ENCODE measurements at places on chromosomes 3 and 15. TPM values are rescaled to one million over a fixed set of nuclear protein-coding genes. Genes with fewer than 3 reads are reported as not detected.
A peak's percentile ranks its signal among the peaks of the same experiment; 100 is the strongest.

Gene SLC51A
- not detected for total RNA-seq

Gene CPNE4
- not detected for total RNA-seq

Gene KLHL6
- total RNA-seq: 2.1 TPM

Gene NEO1
- 0.64 TPM for total RNA-seq

Gene EDEM1
- total RNA-seq: 24.6 TPM

Gene MASP1
- 0.13 TPM for total RNA-seq

- no peaks in the 10 kb centered on the region for H3K4me1 ChIP-seq
- no peak overlapping the region for H3K4me3 ChIP-seq
- H3K36me3 ChIP-seq: no peaks in the 10 kb centered on the region
These were observed 43.9 kb upstream of the LYSMD4 start for GRCh38 chr15:99777144-99777543.

DNA sequence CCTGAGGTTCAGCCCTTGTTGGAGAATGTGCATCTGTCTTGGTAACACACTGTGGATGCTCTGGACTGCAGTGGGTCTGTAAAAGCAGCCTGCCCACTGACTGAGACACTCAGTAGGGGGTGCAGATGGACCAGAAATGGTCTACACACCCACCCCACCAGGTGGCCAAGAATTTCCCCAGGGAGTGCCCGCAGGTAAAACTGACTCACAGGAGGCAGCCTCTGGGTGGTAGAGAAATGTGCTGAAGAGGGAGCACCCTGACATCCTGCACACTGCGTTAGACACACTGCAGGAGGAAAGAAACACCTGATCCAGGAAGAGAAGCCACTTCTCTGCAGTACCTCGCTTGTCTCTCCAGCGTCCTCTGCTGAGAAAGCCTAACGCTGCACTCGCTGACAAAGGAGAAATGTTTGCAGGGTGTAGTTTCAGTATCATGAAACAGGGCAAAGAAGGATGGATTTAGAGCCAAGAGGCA lies 109.5 kb upstream of the ABHD17C start:
- no peak overlapping the region for H3K4me3 ChIP-seq
- H3K4me1 ChIP-seq: no peaks in the 10 kb centered on the region
- no peaks in the 10 kb centered on the region for H3K27me3 ChIP-seq
- no peak for DNase-seq

GRCh38 chr3:69426967-69427304 lies 41.0 kb upstream of the FRMD4B start:
- H3K27ac ChIP-seq: no peak overlapping the region
- H3K4me3 ChIP-seq: no peak overlapping the region
- no peaks in the 10 kb centered on the region for H3K36me3 ChIP-seq
- H3K4me1 ChIP-seq: no peaks in the 10 kb centered on the region

- no peak for DNase-seq
- H3K36me3 ChIP-seq: no peaks in the 10 kb centered on the region
- H3K27ac ChIP-seq: no peak overlapping the region
- no peaks in the 10 kb centered on the region for H3K27me3 ChIP-seq
- no peak overlapping the region for H3K4me3 ChIP-seq
These were observed 35.2 kb upstream of the RFTN1 start for GRCh38 chr3:16548721-16549120.

GRCh38 chr3:62151591-62151990 lies 221.8 kb downstream of the FEZF2 start:
- no peaks in the 10 kb centered on the region for H3K4me1 ChIP-seq
- no peaks in the 10 kb centered on the region for H3K27me3 ChIP-seq
- no peak for DNase-seq
- no peak overlapping the region for H3K4me3 ChIP-seq
- no peaks in the 10 kb centered on the region for H3K36me3 ChIP-seq

DNA sequence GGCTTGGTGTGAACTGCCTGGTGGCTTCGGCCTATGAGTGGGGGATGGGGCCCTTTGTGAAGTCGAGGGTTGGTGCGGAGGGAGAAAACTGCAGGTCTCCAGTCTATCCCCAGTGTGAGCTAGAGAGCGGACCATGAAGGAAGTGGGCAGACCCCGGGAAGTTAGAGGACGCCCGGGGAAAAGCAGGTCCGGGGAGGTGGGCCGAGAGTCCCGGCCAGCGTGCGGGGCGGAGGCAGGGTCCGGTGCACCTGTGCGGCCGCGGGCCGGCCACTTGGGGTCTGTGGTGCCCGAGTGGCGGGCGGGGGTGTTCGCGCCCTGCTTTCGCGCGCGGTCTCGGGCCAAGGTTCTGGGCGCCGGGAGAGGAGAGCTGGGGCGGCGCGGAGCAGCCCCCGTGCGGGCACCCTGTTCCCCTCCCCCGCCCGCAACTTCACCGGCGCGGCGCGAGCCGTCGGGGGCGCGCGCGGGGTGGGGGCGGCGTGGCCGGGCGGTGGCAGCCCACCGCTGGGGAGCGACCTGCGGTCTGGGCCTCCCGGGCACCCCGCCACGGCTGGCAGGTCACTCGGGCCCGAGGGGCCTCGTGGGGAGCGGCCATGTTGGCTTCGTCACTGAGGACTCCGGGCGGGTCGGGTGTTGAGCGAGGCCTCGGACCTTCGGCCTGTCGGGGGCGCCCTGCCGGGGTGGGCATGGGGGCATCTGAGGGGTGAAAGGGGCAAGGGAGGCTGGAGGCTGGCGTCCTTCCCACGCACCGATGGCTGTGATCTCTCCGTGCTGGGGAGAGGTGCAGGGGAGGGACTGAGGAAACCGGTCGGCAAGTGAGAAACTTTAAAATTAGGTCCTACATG lies 4.8 kb downstream of the UBE2E1 start:
- peak overlapping the region; percentile 56 for H3K27ac ChIP-seq
- H3K4me1 ChIP-seq: peaks cover 22% of the 10 kb centered on the region
- H3K4me3 ChIP-seq: peak overlapping the region; percentile 31
- DNase-seq: peak; percentile 39

DNA sequence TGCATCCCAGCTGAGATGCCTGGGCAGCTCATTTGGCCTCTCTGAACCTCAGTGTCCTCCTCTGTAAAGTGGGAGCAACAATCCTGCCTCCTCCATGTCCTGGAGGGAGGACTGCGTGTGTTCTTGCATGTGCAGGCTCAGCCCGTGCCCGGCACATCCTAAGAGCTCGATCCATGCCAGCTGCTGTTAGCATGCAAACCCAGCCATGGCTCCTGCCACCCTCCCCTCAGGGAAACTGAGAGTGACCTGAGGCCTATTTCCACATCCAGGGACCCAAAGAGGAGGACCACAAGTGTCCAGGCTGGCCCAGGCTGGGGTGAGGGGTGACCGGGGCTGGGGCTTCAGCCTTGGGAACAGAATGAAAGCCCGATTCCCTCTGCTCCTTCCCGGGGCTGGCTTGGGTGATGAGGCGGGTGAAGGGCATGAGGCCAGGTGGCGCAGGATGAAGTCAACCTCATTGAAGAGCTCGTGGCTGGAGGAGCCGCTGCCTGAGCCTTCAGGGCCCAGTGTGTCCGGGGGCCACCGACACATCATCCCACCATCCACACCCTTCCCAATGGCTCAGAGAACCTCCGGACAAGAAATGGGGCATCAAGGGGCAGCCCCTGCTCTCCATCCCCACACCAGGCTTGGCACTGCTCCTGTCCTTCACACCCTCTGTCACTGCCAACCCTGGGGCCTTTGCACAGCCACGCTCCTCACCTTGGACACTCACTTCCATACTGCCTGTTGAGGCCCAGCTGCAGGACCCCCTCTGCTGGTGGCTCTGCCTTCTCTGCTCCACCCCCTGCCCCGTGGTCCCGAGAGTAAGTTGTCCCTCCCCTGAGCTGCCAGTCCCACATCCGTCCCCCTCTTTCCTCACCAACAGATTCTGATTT lies 42.5 kb downstream of the ADAMTS7 start:
- peaks cover 8% of the 10 kb centered on the region for H3K4me1 ChIP-seq
- H3K36me3 ChIP-seq: no peaks in the 10 kb centered on the region

GRCh38 chr3:132352556-132353143 lies 35.4 kb downstream of the ACP3 start:
- H3K4me3 ChIP-seq: no peak overlapping the region
- no peaks in the 10 kb centered on the region for H3K36me3 ChIP-seq
- peak; percentile 65 for DNase-seq
- H3K27ac ChIP-seq: no peak overlapping the region

- H3K27me3 ChIP-seq: no peaks in the 10 kb centered on the region
- H3K4me1 ChIP-seq: no peaks in the 10 kb centered on the region
- no peak overlapping the region for H3K4me3 ChIP-seq
- H3K36me3 ChIP-seq: peaks cover 5% of the 10 kb centered on the region
These were observed 29.0 kb downstream of the CD80 start for GRCh38 chr3:119530456-119530855.

- no peak overlapping the region for H3K27ac ChIP-seq
- DNase-seq: no peak
- H3K36me3 ChIP-seq: no peaks in the 10 kb centered on the region
- H3K4me1 ChIP-seq: no peaks in the 10 kb centered on the region
These were observed 202.9 kb upstream of the UBE3A start for GRCh38 chr15:25641762-25642161.

DNA sequence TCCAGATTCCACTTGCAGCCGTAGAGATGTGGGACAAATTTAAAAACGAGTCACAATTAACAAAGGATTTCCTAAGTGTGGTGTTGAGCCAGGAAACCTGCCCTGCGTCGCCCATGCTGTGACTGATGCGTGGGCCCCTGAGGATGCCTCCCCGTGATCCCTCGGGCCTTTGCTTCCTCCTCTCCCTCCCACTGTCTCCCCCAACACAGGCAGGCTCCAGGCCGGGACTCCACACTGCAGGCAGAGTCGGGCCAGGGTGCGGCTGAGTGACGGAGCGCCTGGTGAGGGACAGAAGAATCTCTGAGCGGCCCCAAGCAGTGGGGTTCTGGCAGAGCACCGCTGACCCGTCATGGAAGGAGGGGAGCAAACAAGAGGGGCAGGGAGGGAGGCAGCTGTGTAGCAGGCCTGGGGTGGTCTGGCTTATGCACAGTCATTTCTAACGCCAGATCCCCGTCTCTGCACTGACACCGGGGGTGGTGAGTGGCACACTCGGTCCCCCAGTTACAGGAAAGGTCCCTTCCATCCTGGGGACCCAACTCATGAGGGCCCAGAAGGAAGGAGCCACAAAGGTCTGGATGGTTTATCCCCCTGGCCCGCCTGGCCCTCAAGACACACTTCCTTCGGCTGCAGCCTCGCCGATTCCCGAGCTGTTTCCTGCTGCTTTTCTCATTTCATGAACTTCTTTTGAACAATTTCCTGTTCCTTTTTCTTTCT lies 91.0 kb downstream of the XXYLT1 start:
- no peaks in the 10 kb centered on the region for H3K27me3 ChIP-seq
- H3K36me3 ChIP-seq: peaks cover 5% of the 10 kb centered on the region
- no peak overlapping the region for H3K4me3 ChIP-seq
- H3K4me1 ChIP-seq: peaks cover 73% of the 10 kb centered on the region

DNA sequence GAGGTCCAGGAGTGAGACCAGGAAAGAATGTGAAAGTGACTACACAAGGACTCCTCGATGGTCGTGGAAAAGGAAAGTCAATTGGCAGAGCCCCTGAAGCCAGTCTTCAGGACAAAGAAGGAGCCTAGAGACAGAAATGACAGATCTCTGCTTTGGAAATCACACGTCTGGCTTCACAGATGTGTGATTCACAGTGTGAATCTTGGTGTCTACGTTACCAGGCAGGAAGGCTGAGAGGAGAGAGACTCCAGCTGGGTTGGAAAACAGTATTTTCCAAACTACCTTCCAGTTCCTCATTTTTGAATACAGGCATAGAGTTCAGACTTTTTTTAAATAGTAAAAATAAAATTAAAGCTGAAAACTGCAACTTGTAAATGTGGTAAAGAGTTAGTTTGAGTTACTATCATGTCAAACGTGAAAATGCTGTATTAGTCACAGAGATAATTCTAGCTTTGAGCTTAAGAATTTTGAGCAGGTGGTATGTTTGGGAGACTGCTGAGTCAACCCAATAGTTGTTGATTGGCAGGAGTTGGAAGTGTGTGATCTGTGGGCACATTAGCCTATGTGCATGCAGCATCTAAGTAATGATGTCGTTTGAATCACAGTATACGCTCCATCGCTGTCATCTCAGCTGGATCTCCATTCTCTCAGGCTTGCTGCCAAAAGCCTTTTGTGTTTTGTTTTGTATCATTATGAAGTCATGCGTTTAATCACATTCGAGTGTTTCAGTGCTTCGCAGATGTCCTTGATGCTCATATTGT lies 6.0 kb downstream of the CCR2 start:
- H3K4me1 ChIP-seq: no peaks in the 10 kb centered on the region
- peaks cover 22% of the 10 kb centered on the region for H3K27me3 ChIP-seq
- no peak overlapping the region for H3K4me3 ChIP-seq
- no peaks in the 10 kb centered on the region for H3K36me3 ChIP-seq

GRCh38 chr3:139597947-139598346 lies 58.4 kb upstream of the RBP1 start:
- H3K36me3 ChIP-seq: no peaks in the 10 kb centered on the region
- no peaks in the 10 kb centered on the region for H3K4me1 ChIP-seq
- no peak overlapping the region for H3K4me3 ChIP-seq
- no peak for DNase-seq

- no peak for DNase-seq
- H3K4me1 ChIP-seq: no peaks in the 10 kb centered on the region
- H3K4me3 ChIP-seq: no peak overlapping the region
- no peak overlapping the region for H3K27ac ChIP-seq
These were observed 72.7 kb downstream of the IL1RAP start for GRCh38 chr3:190586631-190587011.

GRCh38 chr3:54899273-54899672 lies 28.6 kb downstream of the LRTM1 start:
- no peaks in the 10 kb centered on the region for H3K27me3 ChIP-seq
- H3K4me1 ChIP-seq: no peaks in the 10 kb centered on the region
- H3K27ac ChIP-seq: no peak overlapping the region
- DNase-seq: no peak
- H3K36me3 ChIP-seq: no peaks in the 10 kb centered on the region

DNA sequence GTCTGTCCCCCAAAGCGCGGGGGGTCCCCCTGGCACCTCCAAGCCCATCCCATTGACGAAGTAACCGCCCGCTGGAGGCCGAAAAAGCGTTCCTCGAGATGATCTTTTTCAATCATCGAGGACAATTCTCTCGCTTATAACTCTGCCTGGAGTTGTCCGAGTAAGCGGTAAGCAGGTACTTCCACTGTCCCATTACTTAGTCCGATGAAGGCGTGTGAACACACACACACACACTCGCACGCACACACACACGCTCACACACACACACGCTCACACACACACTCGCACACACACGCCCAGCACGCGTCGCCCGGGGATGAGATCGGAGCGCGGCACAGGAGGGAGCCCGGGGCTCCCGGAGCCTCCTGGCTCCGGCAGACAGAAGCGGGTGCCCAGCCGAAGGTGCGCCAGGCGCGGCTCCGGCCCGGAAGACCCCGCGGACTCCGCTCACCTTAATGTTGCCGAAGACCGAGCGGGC lies 430 bp downstream of the SLCO2A1 start:
- H3K36me3 ChIP-seq: no peaks in the 10 kb centered on the region
- H3K27ac ChIP-seq: no peak overlapping the region
- DNase-seq: no peak
- no peak overlapping the region for H3K4me3 ChIP-seq
